Cardiac septum (tissue), 1 donor: ENCODE measurements at places on chromosomes 6 and 20.

DNA sequence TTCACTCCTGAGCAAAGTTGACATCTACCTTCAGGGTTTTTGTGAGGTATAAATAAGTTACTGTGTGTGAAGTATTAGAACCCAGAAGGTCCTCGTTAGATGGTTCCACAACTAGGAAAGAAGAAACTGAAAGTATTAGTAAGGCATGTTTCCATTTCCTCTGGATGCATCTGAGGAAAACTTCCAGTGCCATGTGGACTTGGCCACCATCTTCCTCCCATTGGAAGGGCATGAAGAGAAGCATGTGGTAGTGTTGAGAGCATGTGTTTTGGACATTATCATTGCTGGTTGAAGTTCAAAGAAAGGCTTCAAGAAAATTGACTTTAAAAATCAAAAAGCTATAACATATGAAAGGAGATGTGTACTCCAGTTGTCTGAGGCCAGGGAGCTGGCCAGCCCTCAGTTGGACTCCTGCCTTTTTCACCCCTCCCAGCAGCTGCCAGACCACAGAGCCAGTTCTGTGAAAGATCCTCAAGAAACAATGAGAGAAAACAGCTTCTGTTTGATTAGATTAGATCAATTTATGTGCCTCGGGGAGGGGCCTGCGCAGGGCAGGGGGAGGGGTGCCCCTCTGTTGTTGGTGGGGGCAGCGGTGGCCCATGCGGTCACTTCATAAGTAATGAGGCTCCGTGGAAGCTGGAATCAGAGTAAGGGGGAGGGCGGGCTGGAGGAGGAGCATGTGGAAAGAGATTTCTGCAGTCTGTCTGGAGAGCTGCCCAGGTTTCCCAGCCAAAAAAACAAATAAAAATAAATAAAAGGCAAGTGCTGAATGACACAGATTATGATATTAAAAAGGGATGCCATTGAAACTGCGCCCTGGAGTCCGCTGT lies 154.0 kb downstream of the JARID2 start:
- DNase-seq: peak; percentile 82

- DNase-seq: no peak
Observed at GRCh38 chr6:36590237-36590636, 3.9 kb upstream of the SRSF3 start.

DNA sequence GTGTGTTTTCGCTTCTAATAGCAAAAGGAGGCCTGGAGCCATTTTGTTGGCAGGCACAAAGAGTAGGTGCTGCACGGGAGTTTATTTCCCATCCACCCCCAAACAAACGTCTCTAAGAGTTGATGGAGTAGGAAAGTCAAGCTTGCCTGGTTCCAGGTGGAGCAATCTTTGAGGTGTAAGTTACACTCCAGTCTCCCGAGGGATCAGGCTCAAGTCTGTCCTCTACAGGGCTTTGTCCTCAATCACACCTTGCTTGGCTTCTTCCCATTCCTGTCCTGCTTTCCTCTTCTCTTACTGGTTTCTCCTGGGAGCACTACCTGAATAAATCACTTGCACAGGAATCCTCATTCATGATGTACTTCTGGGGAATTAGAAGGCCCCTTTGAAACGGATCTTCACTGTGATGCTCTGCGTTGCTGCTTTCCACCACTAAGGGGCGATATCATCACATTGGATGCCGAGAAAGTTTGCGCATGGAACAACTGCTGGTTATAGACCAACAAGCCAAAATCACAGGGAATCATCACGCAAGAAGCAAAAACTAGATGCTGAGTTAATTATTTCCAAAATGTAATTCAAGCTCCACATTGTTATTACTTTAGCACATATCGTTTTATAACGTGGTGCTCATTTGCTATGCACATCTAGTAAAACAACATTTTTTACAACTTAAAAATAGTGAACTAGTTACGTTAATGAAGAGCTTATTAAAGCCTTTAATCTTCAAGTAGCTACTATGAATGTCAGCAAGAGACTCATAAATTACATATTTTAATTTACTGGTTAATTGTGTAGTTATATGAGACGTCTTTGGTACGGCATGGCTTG lies 156.8 kb downstream of the DNAH8 start:
- DNase-seq: no peak

- no peak for DNase-seq
Observed at GRCh38 chr6:9795880-9796279, 619.0 kb downstream of the TFAP2A start.

DNA sequence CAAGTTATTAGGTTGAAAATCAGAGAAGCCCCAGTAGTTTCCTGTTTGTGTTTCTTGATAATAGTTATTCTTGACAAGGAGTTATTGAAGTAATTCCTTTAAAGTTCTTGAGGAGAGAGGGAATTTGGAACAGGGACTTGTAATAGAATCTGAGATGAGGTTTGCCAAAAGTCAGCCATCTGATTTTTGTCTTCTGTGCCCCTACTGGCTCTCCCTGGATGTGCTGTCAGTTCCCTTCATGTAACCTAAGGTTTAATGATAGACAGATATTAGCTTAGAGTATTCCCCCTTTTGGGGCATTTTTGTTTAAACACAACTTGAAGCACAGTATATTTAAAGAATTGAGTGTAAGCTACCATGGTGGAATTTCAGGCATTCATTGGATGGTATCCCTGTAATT lies 71.4 kb downstream of the CARMIL1 start:
- no peak for DNase-seq

- DNase-seq: no peak
Observed at GRCh38 chr20:11103866-11104265, 430.1 kb upstream of the JAG1 start.

GRCh38 chr6:152263582-152263981 lies 373.6 kb downstream of the SYNE1 start:
- DNase-seq: no peak

GRCh38 chr6:158772851-158773371 lies 46.3 kb downstream of the EZR start:
- DNase-seq: peak; percentile 12

- DNase-seq: no peak
Observed at GRCh38 chr6:7132398-7133035, 24.8 kb downstream of the RREB1 start.

DNA sequence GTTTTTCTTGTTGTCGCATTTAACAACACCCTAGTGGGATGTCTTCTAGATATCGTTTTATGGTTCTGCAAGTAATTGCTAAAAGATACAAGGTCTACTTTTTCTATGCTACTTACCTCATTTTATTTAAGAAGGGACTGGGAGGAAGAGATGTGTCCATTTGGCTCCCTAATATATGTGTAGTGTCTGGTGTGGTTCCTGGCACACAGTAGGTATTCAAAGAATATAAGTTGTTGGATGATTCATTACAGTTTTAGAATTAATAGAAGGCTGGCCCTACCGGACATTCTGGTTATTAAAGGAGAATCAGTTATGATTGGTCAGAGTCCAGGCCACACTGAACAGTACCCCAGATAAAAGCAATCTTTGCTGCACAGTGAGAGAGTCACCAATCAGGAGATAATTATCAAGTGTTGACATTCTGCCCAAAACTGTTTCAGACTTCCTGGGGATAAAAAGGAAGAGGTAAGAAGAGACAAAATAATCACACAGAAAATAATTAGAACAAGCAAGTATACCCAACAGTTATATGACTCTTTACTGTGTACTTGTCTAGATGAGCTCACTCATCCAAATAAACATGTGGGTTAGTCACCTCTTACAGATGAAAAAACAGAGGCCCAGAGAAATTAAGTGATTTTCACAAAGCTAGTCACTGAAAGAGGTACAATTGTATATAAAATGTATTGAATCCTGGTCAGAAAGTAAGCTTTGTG lies 7.0 kb downstream of the TMEM244 start:
- no peak for DNase-seq

DNA sequence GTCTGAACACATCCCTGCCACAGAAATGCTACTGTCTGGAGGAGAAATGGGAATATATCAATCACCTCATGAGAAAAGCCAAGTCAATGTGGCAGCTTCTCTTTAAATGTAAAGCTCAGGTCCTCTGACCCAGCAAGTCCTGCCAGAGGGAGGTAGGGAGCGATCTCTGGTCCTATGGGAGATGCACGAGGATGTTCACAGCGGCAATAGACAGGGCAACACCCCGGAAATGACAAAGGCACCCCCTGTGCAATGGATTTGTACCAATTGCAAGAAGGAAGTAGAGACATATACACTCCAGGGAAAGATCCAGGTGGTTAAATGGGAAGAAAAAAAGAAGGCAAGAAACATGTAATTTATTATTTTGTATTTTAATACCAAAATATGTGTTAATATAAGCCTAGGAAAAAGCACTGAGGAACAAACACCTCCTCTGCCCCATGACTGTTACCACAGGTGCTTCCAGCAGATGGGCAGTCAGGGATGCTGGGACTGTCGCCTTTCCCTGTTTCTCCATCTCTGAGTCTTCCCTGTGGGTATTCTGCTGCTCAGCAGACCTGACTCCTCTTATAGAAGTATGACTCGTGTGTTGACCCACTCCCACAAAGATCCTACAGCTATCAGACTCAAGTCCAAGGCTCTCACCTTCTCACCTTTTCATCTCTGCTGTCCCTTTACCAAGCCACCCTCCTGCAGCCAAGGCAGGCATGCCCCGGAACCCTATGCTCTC lies 20.8 kb downstream of the ATP9A start:
- DNase-seq: no peak

GRCh38 chr20:14361509-14362345 lies 24.3 kb upstream of the FLRT3 start:
- no peak for DNase-seq

GRCh38 chr20:4089756-4090487 lies 74.6 kb upstream of the RNF24 start:
- DNase-seq: peak; percentile 79

DNA sequence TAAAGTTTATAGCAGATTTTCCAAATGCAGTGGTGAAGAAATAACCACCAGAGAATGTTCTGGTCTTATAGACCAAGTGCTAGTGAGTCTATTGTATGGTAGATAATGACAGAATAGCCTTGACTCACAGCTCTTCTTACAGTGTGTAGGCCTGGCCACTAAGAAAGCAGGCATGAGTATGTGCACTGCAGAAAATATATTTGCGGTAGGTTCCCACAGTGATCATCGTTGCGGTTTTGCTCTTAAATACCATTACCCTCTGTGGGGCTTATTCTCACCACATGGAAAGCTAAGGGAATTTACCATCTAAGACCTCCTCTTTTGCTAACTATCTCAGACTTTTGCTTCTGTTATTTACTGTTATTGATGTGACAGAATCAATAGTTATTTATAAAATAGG lies 212.3 kb upstream of the SYNDIG1 start:
- no peak for DNase-seq

- DNase-seq: no peak
Observed at GRCh38 chr6:170459451-170459850, 93.7 kb downstream of the PSMB1 start.

DNA sequence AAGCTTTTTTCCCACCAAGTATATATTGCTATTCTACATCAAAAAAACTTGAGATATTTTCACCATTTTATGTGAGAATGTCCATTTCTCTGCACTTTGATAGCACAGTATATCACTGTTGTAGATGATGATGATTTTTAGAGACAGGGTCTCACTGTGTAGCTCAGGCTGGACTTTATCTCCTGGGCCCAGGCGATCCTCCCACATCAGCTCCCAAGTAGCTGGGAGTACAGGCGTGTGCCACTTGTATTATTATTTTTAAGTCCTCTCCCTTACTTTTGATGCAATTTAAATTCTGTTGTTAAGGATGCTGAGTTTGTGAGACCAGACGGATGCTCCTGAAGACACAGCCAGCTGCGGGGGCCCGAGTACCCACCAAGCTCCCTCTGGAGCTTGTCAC lies 326.8 kb downstream of the QKI start:
- DNase-seq: no peak

DNA sequence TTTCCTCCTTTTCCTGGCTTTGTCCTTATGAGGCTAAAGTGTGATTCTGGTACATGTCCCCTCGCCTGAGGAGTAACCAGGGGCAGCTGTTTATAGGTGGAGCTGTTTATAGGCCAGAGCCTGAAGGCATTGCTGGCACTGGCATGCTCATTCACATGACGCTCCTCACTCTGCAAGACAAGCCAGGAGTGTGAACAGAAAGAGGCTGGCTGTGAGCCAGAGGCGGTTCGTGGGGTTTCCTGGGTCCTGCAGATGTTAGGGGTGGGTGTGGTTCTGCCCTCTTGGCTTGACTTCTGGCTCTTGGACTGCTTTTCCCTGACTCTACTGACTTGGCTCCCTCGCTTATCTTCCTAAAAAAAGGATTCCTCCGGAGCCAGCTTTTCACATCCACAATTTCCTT lies 12.8 kb upstream of the MDFI start:
- DNase-seq: no peak

- DNase-seq: no peak
Observed at GRCh38 chr6:41452763-41453162, 93.4 kb upstream of the FOXP4 start.

- DNase-seq: no peak
Observed at GRCh38 chr6:54307439-54307910, 766 bp upstream of the TINAG start.
